ENCODE measurements at places on chromosomes 5 and 9.

- DNase-seq = peak; percentile 49
Measured at GRCh38 chr5:40619421-40619820, 60.3 kb upstream of the PTGER4 start.

GRCh38 chr5:140295414-140295813, 7.5 kb downstream of the PFDN1 start:
- DNase-seq = peak; percentile 68

DNA sequence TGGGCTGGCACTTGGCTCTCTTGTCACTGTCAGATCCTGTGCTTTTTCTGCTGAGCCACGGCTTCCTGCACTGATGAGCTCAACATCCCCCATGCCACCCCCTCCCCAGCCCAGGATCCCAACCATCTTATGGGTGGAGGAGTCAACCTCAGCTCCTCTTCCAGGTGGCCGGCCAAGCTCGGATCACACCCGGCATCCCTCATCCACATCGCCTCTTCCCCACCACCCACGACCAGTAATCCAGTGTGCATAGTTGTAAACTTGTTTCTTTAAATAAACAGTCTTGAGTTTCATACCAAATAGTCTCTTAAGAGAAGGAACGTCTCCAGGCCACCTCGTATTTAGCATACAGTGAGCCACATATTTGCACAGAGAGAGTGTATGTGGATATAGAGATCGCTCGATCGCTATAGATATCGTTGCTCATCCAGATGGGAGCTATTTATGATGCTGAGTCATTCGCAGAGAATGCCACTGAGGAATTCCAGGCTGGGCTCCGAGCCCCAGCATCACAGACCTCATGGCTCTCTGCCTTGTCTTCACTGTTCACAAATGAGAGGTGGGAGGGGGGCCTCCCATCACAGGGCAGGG, 61.8 kb upstream of the CPLX2 start:
- no peak for DNase-seq

GRCh38 chr5:66312266-66312665, 168.2 kb downstream of the SREK1 start:
- DNase-seq = no peak

- no peak for DNase-seq
Measured at GRCh38 chr5:178423431-178423830, 166.8 kb downstream of the COL23A1 start.

- no peak for DNase-seq
Measured at GRCh38 chr5:164998590-164998989, 1493.2 kb downstream of the MAT2B start.

DNA sequence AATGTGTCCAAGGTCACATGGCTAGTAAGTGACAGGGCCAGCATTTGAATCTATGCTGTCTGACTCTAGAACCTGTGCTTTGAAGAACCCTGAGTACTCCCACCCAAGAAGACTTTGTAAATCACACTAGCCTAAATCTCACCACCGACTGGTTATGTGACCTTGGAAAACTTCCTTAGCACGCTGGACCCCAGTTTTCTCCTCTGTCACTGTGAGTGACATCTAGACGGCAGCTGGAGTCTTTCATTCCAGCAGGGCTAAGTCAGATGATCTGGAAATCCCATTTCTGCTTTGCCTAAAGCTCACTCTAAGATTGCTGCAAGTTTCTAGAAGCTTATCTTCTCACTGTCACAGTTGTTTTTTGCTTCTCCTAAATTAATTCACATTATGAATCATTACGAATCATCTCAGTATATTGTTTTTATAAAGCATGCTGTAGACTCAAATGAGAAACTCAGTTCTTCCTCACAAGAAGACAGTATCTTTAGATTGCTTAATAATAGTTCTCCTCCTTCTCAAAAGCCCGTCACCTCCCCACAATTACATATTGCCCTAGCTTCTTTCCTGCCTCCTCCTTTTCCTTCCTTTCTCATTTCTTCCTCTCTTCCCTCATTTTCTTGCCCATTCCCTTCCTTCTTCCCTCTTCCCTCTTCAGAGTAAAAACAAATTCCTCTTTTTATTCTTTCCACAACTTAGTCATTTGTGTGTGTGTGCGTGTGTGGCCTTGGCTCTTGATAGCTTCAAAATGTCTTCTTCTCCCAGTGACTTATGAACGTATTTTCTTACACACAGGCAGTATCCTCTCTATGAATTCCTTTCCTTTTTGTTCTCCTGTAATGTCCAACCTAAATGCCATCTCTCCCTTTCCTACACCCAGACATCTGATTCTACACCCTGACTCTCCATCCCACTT, 16.8 kb downstream of the ALDOB start:
- peak; percentile 40 for DNase-seq

GRCh38 chr5:174505621-174506020, 218.8 kb upstream of the MSX2 start:
- DNase-seq = no peak

All from suppressor macrophage treated with lipopolysaccharide for 1 hour (primary cell).